ENCODE measurements at places on chromosomes 11 and 22.

DNA sequence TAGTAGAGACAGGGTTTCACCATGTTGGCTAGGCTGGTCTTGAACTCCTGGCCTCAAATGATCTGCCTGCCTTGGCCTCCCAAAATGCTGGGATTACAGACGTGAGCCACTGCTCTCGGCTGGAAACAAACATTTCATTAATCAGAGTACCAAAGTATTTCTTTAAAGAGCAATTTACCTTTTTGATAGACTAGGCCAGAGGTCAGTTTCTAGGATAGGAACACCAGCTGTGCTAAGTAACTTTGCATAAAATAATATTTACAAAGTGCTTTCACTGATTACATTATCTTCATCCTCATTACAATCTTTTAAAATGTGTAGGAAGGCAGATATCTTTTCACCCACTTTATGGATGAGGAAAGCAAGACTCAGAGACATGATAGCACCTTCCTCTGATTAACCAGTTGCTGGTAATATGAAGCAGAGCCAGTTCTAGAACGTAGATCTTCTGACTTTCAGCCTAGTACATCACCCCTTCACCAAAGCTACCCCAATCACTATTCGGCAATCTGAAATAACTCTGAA, 355.2 kb downstream of the SOX6 start:
- no peak for DNase-seq

DNA sequence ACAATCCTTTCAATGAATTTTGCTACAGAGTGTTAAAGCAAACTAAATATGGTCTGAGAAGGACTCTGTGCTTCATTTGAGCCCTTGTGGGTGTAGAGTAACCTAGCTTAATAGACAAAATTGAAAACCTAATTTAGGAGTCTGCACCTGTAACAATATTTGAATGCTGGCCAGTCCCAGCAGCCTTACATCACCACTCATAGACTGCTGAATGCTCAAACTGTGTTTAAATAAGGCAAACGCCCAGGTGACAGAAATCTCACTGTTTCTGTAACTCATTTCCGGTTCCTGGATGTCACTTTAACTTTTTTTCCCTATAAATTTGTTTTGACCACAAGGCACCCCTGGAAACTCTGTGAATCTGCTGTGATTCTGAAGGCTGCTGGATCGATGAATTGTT, 45.5 kb upstream of the GLYATL1B start:
- DNase-seq, result no peak

DNA sequence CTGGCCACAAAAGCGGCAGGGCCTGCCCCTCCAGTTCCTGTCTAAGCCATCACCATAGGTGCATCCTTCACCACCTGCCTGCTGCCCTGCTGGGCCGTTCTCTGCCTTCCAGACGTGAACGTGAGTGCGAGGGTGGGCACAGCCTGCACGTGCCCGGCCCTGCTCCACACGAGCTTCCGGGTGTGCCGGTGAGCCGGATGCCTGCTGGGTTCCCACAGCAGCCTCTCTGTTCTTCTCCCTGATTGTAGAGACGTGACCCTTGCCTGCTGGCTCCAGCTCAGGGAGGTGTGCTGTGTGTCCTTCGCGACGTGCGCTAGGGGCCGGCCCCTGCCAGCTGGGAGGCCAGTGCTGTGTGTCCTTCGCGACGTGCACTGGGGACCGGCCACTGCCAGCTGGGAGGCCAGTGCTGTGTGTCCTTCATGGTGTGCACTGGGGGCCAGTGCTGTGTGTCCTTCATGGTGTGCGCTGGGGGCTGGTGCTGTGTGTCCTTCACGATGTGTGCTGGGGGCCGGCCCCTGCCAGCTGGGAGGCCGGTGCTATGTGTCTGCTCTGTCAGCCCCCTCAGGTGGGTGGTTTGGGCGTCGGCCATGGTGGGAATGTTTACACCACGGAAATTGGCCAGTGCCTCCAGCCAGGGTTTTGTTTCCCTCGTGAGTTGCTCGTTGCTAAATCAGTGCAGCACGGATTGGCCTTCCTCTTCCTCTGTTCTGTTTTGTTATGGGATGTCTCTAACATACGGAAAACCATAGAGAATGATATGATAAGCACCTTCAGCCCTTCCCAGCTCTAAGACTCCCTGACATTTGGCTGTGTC, 35.4 kb upstream of the BRSK2 start:
- DNase-seq, result no peak

- no peak for DNase-seq
Observed at GRCh38 chr11:46914363-46914762, 4.0 kb downstream of the LRP4 start.

DNA sequence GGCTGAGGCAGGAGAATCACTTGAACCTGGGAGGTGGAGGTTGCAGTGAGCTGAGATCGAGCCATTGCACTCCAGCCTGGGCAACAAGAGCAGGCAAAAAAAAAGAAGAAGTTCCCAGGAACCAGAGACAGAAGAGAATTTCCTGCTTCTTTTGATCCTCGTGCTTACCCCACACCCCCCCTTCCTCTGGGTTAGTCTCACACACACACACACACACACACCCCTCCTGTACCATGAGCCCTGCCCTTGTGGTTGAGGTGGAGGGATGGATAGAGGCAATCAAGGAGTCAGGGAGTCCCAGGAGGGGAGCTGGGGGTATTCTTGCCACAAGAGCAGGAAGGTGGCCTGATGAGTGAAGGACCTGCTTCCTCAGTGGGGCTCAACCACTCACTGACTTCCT, 4.1 kb upstream of the UBE2L6 start:
- peak; percentile 69 for DNase-seq

DNA sequence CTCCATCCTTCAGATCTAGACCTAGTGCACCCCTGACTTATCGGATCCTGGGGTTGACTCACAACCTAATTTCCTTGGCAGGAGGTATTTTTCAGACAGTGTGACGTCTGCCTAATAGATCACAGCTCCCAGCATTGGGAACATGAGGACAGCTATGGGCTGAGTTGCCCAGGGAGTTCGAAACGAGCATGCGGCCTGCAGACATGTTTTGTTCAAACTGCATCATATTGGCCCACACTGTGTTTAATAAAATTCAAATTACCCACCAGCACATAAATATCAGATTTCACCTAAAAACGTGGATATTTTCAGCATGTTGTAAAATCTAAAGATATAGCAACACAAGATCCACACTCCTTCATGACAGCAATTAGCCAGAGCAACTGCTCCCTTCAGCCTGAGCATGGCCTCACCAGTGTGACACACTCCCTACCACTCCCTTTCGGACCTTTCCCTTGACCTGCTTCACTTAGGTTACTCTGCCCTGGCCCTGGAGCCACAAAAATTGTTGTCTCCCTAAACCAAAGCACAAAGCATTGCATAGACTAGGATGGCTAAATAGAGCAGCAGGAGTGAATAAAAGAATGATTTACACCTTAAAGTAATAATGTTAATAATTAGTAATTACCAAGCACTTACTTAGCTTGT, 53.6 kb upstream of the USP47 start:
- no peak for DNase-seq

DNA sequence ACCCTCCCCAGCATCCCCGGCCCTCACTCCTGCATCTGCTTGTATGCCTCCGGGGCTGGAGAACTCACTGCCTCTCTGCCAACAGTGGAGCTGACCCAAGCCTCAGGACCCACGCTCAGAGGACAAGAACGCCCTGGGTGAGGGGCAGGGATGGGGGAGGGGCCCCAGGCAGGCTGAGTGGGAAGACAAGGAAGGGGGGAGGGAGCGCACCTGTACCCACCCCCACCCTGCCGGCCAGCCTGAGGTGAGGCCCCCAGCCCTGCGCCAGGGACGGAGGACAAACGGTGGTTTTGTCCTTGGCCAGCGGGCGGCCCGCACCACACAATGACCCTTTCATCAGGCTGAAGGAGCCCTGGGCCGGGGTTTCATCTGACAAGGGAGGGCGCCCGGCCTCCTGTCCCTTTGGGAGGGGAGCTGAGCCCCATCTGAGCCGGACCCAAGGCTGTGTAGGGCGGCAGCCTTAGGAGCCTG, 10.0 kb downstream of the WNT7B start:
- no peak for DNase-seq

DNA sequence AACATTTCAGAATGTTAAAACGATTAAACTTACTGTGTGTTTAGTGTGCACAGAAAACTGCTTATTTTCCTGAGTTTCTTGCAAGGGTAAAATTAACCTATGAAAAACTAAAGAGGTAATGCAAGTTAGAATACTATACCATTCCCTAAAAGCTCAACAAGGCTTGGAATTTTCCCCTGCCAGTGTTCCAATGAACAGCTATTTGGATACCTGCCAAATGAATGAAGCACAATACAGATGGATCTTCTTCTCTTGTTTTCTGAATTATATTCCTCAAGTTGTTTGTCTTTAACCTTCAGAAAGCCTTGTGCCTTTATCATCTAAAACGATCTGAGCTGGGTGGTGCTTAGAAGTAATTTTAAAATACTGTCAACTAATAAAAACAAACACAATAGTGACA, 204.5 kb downstream of the LRRC4C start:
- no peak for DNase-seq

GRCh38 chr11:126310992-126311310, 7.1 kb downstream of the DCPS start:
- DNase-seq, result no peak

- no peak for DNase-seq
Observed at GRCh38 chr11:74749127-74749964, 697 bp downstream of the RNF169 start.

- no peak for DNase-seq
Observed at GRCh38 chr11:48063424-48063978, 83.1 kb downstream of the PTPRJ start.

DNA sequence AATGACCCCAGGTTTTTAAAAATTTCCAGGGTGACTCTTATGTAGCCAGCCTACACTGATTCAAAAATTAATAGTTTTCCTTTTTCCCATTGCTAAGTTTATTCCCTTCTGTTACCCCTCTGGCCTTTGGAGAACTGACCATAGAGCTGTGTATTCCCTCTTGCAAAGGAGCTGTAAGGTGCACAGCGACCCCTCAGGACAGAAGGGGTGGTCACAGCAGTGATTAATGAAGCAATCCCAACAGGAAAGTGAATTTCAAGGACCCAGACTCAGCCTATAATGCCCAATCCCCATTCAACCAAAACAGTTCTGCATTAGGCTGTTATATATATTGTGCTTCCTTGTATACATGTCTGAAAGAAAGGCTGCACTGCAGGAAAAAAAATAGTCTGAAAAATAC, 147.1 kb downstream of the WT1 start:
- no peak for DNase-seq
